ENCODE measurements at places on chromosomes 16 and 17.
A peak's percentile ranks its signal among the peaks of the same experiment; 100 is the strongest.

- DNase-seq, result no peak
Measured at GRCh38 chr17:43332230-43332629, 66.6 kb upstream of the ARL4D start.

DNA sequence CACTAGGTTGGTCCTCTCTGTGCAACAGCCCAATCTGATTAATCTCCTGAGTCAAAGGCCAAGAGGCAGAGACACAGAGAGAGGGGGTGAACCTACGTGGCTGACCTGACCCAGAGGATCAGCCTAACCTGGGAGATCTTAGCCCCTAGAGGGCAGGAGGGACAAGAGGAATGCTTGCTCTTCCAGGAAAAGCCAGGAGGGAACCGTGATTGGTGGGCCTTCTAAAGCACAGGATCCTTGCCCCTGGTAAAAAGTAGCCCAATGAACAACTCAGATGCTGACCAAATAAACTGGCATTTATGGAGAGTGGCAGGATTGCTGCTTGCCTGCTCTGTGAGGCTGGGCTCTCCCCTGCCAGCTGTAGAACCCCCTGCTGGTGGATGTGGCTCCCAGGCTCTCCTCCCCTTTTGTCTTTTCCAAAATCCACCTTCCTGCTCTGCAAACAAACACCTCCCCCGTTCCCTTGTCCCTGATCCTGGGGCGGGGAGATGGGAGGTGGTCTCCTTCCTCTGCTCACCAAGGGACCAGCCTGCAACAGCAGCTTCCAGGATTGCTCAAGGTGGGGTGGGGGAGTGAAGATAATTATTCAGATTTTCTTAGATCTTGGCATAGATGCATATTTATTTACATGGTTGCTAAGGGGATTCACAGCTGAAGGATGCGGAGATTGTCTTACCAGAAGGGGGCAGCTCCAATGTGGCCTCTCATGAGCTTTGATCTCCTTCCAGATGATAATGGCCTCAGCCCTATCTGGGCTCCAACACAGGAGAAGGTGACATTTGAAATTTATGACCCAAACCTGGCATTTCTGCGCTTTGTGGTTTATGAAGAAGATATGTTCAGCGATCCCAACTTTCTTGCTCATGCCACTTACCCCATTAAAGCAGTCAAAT, 71.9 kb downstream of the SDR42E1 start:
- no peak for DNase-seq

DNA sequence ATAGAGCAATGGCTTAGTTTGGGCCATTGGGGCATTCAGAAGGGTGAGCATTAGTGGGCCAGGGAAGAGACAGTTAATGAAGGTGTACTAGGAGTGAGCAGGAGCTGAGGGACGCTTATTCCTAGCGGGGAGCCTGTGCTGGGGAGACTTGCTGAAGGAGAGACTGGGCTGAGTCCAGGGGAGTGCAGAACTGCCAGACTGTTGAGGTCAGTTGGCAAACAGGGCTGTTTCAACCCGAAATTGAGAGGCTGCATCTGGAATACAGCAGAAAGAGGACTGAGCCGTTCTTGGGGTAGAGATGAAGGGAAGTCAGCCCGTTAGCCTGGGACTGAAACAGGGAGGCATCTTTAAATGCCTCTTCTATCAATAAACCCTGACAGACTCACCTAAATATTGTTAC, 33.2 kb downstream of the MAP2K6 start:
- DNase-seq, result no peak

DNA sequence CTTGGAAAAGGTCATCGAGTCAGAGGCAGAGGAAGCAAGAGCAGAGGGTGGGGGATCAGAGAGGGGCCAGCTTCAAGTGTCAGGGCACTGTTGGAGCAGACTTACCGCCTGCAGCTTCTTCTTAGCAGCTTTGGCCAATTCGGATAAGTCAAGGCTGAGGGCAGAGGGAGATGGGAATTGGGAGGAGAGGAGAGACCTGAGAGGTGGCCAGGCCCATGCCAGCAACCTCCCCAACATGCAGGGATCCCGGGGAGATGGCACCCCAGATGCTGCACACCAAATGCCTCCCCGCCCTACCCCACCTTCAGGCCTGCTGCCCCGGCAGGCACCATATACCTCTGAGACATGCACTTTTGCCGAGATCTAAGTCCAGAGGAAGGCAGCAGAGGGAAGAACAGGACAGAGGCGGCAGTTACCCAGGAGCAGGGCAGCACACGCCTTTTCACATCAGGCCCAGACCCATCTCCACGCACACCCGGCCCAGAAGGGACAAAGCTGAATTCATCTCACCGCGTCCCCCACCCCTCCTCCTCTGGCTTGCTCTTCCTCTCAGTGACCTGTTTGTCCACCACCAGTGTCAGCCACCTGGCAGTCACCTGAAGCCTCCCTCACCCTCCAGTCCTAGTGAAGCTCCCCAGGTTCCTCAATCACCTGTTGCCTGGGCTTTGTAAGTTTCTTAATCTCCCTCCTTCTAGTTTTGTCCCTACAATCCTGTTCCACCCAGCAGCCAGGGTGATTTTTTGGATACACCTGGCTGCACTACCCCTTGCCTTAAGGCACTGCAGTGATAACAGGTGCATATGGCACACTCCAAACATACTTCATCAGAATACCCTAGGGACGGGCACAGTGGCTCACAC, 10.4 kb downstream of the TP53I13 start:
- no peak for DNase-seq

- DNase-seq, result no peak
Measured at GRCh38 chr16:85326113-85326793, 214.0 kb upstream of the CIBAR2 start.

GRCh38 chr16:12703935-12704334, 99.8 kb downstream of the CPPED1 start:
- DNase-seq, result no peak

GRCh38 chr17:75475144-75475835, 18.9 kb downstream of the TMEM94 start:
- no peak for DNase-seq

DNA sequence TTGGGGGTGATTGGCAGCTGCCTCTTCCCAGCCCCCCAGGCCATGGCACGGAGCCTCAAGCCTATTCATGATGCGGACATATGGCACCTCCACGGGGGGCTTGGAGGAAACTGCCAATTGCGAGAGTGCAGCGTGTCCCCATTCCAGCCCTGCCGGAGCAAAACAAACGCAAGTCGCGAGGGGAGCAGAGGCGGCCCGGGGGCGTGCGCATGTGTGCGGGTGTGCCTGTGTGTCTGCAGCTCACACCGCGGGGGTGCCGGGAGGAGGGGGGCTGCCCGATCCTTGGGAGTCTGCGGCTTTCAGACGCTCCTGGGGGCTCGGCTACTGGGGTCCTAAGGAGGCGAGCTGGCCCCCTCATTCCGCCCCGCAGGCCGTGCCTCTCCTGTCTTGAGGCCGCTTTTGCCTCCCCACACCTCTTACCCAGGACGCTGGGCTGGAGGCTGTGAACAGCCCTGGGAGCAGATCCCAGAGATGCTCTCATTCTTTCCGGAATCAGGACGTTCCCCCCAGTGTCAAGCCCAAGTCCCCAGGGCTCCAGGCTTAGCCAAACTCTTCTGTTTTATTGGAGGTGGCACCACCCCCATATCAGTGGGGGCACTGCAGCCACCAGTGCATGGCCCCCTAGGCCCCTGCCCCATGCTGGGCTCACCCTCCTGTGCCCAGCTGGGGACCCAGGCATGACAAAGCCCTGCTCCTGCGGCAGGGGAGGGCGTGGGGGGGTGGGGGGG, 29.1 kb downstream of the ENDOV start:
- no peak for DNase-seq

DNA sequence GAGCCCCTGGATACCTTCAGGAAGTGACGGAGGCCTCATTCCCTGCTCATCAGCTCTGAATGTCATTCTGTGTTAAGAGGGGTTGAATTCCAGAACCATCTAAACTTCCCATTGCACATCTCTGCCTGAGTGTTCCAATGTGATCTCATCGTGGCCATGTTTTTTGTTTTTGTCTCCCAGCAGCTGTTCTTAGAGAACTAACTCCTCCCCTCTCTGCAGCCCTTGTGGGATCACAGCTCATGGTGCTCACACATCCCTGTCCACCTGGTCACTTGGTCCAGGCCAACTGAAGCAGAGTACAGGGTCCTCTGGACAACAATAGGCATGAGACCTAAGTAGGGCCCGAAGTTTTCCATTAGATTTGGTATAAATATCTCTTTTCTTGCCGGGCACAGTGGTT, 6.0 kb upstream of the SYT17 start:
- DNase-seq, result no peak

- DNase-seq, result no peak
Measured at GRCh38 chr16:14486520-14487303, 143.3 kb downstream of the PARN start.

- DNase-seq, result no peak
Measured at GRCh38 chr16:2904922-2905240, 6.8 kb upstream of the FLYWCH1 start.

DNA sequence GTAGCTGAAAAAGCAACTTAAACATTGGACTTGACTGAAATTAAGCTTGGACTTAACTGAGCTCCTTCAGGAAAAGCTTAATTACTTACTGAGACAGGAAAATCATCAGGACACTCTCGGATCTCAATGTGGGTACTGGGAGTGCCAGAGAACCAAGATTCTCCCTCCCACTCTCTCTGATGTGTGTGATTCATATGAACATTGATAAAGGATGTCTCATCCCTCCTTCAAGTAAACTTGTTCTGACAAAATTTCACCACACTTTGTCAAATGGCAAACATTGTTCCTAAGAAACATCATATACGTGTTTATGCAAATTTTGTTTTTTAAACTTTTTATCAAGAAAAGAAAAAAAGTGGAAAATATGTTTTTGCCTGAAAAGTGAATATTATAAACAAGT, 4.1 kb upstream of the SLFN5 start:
- DNase-seq, result no peak

DNA sequence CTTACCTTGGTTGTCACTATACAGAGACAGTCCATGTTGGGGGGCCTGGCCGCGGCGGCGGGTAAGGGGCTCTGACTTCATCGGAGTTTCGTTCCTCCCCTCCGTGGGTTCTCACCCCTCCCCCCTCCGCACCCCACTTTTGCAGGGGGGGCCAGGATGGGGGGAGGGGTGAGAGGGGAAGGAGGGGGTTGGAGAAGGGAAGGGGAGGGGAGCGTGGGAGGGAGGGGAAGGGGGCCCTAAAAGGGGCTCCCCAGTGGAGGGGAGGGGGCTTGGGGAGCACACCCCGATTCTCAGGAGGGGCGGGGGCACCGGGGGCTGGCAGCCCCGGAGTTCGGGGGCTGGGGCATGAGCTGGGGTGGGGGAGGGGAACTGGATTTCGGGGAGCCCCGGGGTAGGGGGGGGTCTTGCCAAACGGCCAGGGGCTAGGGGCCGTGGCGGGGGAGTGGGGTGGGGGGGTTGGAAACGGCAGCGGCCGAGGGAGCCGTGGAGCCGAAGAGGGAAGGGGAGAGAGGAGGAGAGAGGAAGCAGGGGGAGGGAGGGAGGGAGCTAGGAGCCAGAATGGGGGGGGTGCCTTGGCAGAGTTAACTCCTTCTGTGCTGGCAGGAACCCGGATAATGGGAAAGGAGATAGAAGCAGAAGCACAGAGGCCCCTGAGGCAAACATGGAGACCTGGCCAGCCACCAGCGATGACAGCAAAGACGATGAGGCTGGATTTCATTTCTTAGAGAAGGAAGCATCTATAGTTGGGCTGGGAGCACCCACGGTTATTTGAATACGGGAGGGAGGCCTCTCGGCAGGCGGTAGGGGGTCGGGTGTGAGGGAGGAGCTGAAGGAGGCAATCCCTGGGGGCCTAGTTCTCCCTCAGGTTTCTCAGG, 2.3 kb downstream of the DLG4 start:
- DNase-seq, result no peak

DNA sequence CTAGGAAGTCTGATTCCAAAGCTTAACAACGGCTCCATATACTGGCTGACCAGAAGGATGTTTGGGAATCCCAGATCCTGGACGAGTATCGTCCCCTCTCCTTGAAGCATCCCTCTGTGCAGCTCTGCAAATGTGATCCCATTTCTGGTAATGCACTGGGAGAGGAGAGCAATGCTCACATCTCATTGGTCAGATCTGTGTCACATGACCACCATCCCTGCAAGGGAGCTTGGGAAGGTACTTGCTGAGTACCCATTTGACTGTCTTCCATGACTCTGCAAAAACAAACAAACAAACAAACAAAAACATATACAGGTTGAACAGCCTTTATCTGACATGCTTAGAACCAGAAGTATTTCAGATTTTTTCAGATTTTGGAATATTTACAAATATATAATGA, 41.9 kb upstream of the KDM8 start:
- no peak for DNase-seq

- no peak for DNase-seq
Measured at GRCh38 chr17:13378361-13378760, 223.4 kb downstream of the HS3ST3A1 start.

- no peak for DNase-seq
Measured at GRCh38 chr17:82188001-82188961, 24.4 kb downstream of the CCDC57 start.

DNA sequence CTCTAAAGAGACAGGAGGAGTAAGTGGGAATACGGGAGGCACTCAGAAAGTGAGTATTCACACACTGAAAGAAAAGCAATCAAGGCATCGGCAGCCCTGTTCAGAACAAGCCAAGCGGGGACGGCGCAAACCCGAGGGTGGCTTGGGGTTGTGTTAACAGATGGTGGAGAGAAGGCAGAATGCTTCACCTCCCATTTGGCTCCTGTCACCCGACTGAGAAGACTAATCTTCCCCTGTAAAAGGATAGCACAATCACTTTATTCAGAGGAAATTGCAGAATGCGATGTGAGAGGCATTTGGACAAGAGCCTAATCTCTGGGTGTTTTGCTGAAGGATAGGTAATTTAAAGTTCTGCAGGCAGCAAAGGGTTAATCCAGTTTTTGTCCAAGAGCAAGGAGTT, 119.3 kb upstream of the WSCD1 start:
- no peak for DNase-seq

GRCh38 chr17:5819396-5819795, 235.1 kb upstream of the NLRP1 start:
- DNase-seq, result no peak

- no peak for DNase-seq
Measured at GRCh38 chr16:79188115-79188738, 412.3 kb downstream of the MAF start.

GRCh38 chr16:72794319-72794718, 253.6 kb downstream of the ZFHX3 start:
- DNase-seq, result no peak

GRCh38 chr16:54241525-54241924, 45.1 kb downstream of the IRX3 start:
- DNase-seq, result no peak

DNA sequence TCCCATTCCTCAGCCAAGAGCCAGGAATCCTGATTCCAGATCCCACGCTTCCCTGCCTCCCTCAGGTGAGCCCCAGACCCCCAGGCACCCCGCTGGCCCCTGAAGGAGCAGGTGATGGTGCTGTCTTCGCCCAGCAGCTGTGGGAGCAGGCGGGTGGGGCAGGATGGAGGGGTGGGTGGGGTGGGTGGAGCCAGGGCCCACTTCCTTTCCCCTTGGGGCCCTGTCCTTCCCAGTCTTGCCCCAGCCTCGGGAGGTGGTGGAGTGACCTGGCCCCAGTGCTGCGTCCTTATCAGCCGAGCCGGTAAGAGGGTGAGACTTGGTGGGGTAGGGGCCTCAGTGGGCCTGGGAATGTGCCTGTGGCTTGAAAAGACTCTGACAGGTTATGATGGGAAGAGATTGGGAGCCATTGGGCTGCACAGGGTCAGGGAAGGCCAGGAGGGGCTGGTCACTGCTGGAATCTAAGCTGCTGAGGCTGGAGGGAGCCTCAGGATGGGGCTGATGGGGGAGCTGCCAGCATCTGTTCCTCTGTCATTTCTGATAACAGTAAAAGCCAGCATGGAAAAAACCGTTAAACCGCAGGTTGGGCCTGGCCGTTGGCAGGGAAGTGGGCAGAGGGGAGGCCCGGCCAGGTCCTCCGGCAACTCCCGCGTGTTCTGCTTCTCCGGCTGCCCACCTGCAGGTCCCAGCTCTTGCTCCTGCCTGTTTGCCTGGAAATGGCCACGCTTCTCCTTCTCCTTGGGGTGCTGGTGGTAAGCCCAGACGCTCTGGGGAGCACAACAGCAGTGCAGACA, at the start of gene SPN:
TSS of gene SPN (plus strand) at position 232 of the 791 bp plus-strand sequence. CDS start at position 714, 482 bp downstream.
- DNase-seq, result peak; percentile 10

All from effector CD4-positive, alpha-beta T cell (primary cell).